ENCODE measurements at places on chromosomes 11 and 22.

DNA sequence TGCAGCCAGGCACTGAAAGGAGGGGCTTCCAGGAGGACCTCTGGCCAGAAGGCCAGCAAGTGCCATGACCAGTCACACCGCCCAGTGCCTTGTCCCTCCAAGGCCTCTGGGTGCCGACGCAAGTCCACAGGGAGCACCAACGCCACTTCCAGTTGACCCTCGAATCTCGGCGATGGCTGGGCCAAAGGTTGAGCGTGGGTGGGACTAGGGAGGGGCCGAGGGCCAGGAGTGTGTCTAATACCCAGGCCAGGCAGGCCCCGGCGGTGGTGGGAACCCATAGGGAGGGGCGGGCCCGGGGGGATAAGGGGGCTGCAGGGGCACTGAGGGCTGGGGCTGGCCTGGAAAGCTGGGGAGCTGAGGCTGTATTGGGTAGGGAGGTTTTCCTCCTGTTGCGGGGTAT lies 29.3 kb downstream of the CD5 start:
- DNase-seq, result no peak

DNA sequence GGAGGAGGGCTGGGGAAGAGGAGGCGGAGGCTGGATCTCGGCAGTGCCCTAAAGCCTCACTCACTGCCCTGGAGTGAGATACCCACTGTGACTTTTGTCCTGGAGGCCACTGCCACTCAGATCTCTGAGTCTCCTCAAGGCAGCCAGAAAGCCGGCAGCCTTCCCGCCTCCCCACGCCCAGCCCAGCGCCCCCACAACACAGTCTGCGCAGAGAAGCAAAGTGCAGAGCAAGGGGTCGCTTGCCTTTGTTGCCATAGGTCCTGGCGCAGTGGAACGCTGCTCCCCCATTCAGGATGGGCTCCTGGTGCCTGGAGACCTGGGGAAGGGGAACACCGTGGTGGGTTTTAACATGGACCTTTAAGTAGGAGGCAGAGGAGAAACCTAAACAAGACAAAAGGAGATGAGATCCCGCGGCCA lies 17.6 kb downstream of the PATZ1 start:
- DNase-seq, result no peak

GRCh38 chr22:22674467-22674866 lies 30.1 kb downstream of the GGTLC2 start:
- no peak for DNase-seq

GRCh38 chr22:17774926-17775685 lies 837 bp upstream of the BID start:
- no peak for DNase-seq

DNA sequence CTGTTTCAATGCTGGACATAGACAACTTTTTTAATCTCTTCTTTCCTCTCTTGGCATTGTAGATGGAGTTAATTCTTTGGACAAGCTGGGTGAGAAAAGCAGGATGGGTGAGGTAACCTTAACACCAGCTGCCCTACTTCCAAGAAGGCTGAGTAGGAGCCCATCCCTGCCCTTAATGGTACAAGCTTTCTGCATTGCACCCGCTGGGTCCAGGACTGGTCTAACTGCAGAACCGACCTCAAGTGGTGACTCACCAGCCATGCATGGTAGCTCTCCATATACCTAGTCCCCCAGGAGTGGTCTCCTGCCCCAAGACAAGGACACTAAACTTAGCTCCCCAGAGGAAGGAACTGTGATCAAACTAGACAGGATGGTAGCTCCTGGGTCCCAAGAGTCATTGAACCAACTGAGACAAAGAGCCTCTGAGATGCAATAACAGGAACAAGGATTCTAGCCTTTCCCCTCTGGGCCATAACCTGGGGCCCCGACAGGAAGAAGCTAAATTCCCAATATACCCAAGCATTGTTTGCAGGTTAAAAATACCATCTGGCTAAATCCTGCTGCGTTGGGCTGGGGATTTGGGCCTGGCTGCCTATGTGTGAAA lies 32.1 kb downstream of the RPL27A start:
- no peak for DNase-seq
